Adrenal gland (tissue), 19 donors: ENCODE measurements at places on chromosomes 12 and 14.

GRCh38 chr12:2751230-2751629, 43.5 kb upstream of the FKBP4 start:
- DNase-seq: no peak

GRCh38 chr12:132246997-132247717, 82.2 kb downstream of the GALNT9 start:
- DNase-seq: no peak

DNA sequence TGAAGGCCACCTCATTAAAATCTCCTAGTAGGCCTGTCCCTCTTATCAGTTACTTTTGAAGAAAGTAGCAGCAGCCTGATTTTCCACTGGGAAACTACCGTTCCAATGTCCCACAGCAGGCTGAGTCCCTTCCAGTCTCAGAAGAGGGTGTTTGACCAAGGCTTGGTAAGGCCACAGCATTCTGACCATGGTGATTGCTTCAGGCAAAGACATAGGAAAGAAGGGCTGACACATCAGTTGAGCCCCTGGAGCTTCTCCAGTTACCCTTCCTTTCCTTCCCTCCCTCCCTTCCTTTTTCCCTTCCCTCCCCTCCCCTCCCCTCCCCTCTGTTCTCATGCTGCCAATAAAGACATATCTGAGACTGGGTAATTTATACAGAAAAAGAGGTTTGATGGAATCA, 234.3 kb upstream of the NOS1 start:
- no peak for DNase-seq

DNA sequence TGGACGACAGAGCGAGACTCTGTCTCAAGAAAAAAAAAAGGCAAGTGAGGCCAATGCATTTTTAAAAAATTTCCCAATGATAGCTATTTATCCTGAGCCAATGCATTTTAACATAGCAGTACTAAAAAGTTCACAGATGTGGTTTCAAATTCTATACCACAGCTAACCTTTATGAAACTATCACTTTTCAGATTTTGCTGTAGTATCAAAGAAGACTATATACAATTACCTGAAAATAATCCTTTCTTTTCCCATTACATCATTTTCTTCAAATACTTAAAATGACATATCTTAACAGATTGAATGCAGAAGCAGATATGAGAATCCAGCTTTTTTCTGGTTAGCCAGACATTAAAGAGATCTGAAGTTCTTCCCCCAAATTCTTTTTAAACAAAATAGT, 13.2 kb downstream of the ATF7 start:
- DNase-seq: no peak

GRCh38 chr14:106845286-106846087, 1319.1 kb downstream of the TMEM121 start:
- DNase-seq: no peak

DNA sequence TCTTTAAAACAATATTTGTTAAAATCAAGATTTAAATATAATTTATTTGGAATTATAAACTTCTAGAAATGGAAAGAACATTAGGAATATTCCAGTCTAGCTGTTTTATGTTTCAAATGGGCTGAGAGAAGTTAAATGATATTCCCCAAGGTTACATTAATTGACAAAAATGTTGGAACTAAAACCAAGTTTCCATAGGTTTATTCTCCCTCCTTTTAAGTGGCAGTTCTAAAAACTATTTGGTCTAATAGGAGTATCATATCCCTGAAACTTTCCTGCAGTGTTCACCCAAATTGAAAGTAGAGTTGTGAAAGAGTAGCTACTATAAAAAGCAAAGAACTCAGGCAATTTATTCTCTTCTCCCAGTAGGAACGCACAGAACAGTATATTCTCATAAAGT, 1185.5 kb downstream of the LRFN5 start:
- no peak for DNase-seq

DNA sequence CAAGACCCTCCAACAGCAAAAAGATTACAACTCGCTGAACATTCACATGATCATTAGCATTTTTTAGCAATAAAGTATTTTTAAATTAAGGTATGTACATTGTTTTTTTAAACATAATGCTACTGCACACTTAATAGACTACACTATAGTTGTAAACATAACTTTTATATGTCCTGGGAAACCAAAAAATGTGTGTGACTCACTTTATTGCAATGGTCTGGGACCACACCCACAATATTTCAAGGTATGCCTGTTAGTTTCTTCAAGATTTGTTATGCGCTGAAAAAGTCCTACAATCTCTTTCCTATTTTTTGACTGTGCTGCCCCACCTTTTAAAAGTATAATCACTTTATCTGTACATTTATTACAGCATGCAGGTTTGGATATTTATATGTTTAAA, 30.4 kb upstream of the PCNX4 start:
- no peak for DNase-seq

- no peak for DNase-seq
Observed at GRCh38 chr14:54220071-54220703, 176.6 kb upstream of the CDKN3 start.

GRCh38 chr12:103799857-103800771, 40.9 kb downstream of the NT5DC3 start:
- DNase-seq: peak; percentile 89
